ENCODE measurements at places on chromosomes 6 and 20.

GRCh38 chr6:84428300-84428907 lies 201.0 kb upstream of the CEP162 start:
- H3K27me3 ChIP-seq, result peaks cover 4% of the 10 kb centered on the region
- no peaks in the 10 kb centered on the region for H3K36me3 ChIP-seq
- H3K4me1 ChIP-seq, result no peaks in the 10 kb centered on the region

DNA sequence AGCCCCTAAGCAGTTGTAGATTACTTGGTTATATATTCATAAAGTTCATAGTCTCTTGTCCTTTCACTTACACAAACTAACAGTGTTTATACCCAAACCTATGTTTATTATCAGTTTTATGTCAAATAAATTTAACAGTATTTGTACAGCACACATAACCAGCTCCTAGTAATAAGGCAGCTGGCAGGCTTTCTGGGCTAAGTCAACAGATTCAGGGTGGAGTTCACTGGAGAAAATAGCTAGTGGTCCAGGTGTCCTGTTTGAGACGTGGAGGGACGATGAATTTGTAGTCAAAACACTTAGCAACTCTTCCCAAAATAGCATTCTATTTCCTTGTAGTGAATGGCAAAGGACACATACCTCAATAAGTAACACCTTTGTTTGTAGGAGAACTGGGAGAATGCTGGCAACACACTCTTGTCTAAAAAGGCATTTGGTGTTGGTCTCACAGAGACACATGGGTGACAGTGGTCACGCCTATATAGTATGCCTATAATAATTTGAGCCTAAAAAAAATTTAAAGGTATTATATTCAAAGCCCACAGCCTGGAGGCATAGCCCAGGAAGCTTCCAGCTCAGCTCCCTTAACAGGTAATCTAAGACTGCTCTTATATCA lies 156.4 kb upstream of the CARMIL1 start:
- H3K36me3 ChIP-seq, result no peaks in the 10 kb centered on the region
- DNase-seq, result no peak

GRCh38 chr6:85798931-85799652 lies 156.4 kb upstream of the SYNCRIP start:
- no peak overlapping the region for H3K27ac ChIP-seq
- no peak overlapping the region for H3K4me3 ChIP-seq
- peaks cover 4% of the 10 kb centered on the region for H3K27me3 ChIP-seq
- DNase-seq, result no peak

- no peaks in the 10 kb centered on the region for H3K27me3 ChIP-seq
- peaks cover 78% of the 10 kb centered on the region for H3K4me1 ChIP-seq
- H3K36me3 ChIP-seq, result no peaks in the 10 kb centered on the region
These were observed 201.1 kb downstream of the OGFRL1 start for GRCh38 chr6:71489736-71490135.

- DNase-seq, result no peak
- peaks cover 43% of the 10 kb centered on the region for H3K27me3 ChIP-seq
- no peak overlapping the region for H3K4me3 ChIP-seq
- peaks cover 33% of the 10 kb centered on the region for H3K4me1 ChIP-seq
- peaks cover 5% of the 10 kb centered on the region for H3K36me3 ChIP-seq
These were observed 7.9 kb downstream of the NKX2-2 start for GRCh38 chr20:21505810-21506530.
